ENCODE measurements at places on chromosomes 5 and 9. TPM values are rescaled to one million over a fixed set of nuclear protein-coding genes. Genes with fewer than 3 reads are reported as not detected.

DNA sequence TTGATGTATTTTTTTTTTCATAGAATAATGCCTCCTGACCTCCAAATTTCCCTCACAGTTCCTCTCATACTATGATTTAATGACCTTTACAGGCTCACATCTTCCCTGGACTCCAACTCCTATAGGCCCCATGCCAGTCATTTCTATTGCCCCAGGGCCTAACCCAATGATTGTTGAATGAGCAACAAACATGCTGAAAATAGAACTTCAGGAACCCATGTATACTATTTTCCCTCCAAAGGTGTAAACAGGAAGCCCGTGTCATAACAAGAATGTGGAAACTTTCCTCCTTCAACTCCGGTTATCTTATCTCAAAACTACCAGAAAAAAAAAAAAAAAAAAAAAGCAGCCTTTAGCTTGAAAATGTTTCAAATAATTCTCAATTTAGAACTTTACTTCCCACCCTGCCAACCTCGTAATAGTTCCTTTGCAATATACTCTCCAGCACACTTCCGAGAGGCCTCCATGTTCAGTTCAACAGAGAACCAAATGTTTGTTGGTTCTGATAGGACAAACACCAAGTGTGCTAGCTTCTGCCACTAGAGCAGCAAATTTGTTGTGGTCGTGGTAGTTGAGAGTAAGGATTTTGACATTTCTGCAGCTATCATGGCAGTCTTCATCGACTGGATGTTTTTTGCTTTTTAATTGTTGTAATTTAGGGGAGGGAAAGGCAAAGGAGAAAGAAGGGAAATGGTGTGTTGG is 25.8 kb downstream of the TRPM6 start:
- no peak for DNase-seq
- peaks cover 12% of the 10 kb centered on the region for H3K4me1 ChIP-seq
- H3K27me3 ChIP-seq = peaks cover 3% of the 10 kb centered on the region

DNA sequence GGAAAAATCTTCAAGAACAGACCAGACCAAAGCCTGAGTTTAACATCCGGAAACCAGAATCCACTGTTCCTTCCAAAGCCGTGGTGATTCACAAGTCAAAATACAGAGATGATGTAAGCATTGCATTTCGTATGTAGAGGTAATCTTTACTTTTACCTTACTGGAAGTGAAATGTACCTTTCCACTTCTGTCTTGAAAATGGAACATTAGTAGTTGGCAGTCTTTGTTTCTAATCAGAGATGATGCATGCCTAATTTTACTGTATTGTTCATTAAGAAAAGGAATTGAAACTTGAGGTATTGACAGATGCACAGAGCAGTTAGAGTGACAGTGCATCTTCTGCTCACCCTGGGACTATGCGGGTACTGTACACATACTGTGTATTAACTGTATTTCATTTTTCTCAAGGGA is 34.6 kb downstream of the HABP4 start:
- no peak overlapping the region for H3K4me3 ChIP-seq
- H3K36me3 ChIP-seq = peaks cover 44% of the 10 kb centered on the region
- no peaks in the 10 kb centered on the region for H3K27me3 ChIP-seq
- H3K27ac ChIP-seq = no peak overlapping the region
- DNase-seq = no peak

DNA sequence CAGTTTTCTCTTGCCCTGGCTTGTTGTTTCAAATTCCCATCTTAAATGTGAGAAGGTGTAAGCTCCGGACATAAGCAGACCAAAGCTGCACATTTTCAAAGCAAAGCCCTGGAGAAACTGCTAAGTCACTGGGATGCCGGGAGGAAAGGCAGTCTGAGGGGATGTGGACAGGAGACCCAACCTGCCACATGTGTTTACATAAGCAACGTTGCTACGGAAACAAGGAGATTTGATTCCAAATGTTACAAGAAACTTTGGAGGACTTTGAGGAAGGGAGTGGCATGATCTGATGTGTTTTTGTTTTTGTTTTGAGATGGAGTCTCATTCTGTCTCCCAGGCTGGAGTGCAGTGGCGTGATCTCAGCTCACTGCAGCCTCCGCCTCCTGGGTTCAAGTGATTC is 25.7 kb upstream of the INSYN2B start:
- no peak for DNase-seq
- H3K27me3 ChIP-seq = no peaks in the 10 kb centered on the region
- peaks cover 48% of the 10 kb centered on the region for H3K36me3 ChIP-seq
- H3K4me3 ChIP-seq = no peak overlapping the region
- H3K4me1 ChIP-seq = no peaks in the 10 kb centered on the region
- H3K27ac ChIP-seq = no peak overlapping the region

DNA sequence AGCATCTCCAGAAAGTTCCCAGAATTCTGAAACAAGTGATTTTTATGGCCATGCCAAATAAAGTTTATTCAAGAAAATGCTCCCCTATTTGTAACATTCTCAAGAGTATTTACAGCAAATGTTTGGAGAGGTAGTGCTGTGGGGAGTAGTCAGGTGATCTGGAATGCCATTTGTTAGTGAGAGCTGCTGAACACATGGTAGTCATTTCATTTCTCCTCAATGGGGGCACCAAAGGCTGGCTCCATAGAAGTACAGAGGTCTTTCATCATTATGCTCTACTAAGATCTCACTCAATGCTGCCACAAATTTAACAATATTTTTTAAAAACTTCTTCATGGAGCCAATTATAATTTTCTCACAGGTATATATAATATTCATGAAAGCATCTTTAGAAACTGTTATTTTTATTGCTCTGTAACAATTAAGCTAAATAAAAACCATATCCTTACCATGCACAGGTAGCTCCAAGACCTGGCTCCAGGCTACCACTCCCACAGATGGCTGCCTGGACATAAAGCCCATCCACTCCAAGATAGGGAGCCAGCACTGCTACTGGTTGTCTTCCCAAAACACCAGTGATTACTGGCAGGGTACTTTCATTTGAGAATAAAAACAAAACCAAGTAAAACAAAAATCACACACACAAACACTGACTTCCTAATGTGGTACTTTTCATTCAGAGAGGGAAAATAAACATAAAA is 200.8 kb downstream of the PLK2 start:
- DNase-seq = no peak
- no peak overlapping the region for H3K4me3 ChIP-seq
- H3K27me3 ChIP-seq = no peaks in the 10 kb centered on the region
- no peak overlapping the region for H3K27ac ChIP-seq

DNA sequence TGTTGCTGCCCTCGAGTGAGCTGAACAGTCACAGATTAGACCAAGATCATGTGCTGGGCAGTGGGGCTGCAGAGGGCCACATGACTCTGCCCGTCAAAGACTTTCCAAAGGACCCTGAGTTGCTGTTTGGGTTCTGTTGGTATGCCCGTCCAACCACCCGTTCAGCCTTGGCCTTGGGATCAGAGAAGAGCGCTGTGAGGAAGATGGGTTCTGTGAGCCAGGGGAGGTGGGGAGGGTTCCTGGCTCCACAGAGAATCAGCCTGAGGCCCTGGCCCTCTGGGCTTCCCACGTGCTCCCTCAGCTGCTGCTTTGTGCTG is 72.6 kb downstream of the RGS3 start:
- no peak for DNase-seq
- no peaks in the 10 kb centered on the region for H3K4me1 ChIP-seq
- peaks cover 50% of the 10 kb centered on the region for H3K36me3 ChIP-seq
- no peak overlapping the region for H3K4me3 ChIP-seq
- no peak overlapping the region for H3K27ac ChIP-seq

- no peaks in the 10 kb centered on the region for H3K36me3 ChIP-seq
- H3K27ac ChIP-seq = no peak overlapping the region
- DNase-seq = no peak
These were observed 113.1 kb upstream of the TNC start for GRCh38 chr9:115230924-115231515.

DNA sequence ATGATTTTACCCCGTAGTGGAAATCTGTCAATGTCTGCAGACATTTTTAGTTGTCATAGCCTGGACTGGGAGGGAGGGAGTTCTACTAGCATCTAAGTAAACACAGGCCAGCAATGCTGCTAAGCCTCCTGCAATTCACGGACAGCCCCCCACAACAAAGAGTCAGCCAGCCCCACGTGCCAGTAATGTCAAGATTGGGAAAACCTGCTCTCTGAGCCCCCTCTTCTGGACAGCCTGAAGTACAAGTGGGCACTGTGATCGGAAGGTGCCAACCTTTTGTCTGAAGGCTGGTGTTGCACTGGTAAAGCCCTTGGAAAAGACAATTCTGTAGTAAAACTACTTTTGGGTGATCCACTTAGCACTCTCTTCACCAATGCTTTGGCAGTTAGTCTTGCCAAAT is 154.5 kb downstream of the TARS1 start:
- no peaks in the 10 kb centered on the region for H3K27me3 ChIP-seq
- H3K4me1 ChIP-seq = no peaks in the 10 kb centered on the region
- H3K4me3 ChIP-seq = no peak overlapping the region
- H3K27ac ChIP-seq = no peak overlapping the region

DNA sequence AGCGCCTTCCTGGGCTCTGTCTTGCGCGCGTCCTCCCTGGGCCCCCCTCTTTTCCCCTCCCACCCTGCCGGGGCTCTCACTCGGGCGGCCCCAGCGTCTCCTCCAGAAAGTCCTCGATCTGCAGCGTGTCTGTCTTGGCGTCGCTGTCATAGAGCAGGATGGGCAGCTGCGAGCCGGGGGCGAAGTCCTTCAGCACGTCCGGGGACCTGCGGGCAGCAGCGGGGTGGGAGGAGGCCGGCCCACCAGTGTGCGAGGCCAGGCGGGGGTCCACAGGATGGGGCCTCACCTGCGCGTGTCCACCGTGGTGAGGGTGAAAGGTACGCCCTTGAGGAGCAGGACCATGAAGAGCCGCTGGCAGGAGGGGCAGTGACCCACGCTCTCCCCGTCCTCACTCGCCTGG is 1.0 kb downstream of the CLIC3 start:
- H3K27ac ChIP-seq = no peak overlapping the region
- no peaks in the 10 kb centered on the region for H3K27me3 ChIP-seq
- H3K4me3 ChIP-seq = no peak overlapping the region
- H3K36me3 ChIP-seq = peaks cover 10% of the 10 kb centered on the region

GRCh38 chr5:135161221-135161620 is 127.2 kb upstream of the PITX1 start:
- no peaks in the 10 kb centered on the region for H3K4me1 ChIP-seq
- peaks cover 10% of the 10 kb centered on the region for H3K27me3 ChIP-seq
- no peak overlapping the region for H3K4me3 ChIP-seq
- H3K36me3 ChIP-seq = no peaks in the 10 kb centered on the region

DNA sequence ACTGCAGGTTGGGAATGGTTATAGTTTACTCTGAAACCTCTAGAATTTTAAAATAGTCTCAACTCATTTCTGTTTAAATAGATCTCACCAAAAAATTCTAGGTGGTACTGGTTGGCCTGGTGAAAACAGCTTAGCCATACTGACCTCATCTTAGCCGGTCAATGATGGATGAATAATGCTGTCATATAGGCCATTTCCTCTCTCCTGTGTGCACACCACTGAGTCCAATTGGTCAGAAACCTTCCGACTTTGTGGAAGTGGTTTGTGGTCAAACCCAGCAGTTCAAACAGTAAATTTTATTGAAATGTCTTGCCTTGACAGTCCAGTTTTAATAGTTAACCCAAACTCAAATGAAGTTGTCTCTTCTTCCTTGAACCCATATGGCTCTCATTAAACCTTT is 98.6 kb downstream of the GIN1 start:
- peaks cover 10% of the 10 kb centered on the region for H3K36me3 ChIP-seq
- H3K27ac ChIP-seq = no peak overlapping the region
- no peak for DNase-seq
- H3K27me3 ChIP-seq = no peaks in the 10 kb centered on the region

DNA sequence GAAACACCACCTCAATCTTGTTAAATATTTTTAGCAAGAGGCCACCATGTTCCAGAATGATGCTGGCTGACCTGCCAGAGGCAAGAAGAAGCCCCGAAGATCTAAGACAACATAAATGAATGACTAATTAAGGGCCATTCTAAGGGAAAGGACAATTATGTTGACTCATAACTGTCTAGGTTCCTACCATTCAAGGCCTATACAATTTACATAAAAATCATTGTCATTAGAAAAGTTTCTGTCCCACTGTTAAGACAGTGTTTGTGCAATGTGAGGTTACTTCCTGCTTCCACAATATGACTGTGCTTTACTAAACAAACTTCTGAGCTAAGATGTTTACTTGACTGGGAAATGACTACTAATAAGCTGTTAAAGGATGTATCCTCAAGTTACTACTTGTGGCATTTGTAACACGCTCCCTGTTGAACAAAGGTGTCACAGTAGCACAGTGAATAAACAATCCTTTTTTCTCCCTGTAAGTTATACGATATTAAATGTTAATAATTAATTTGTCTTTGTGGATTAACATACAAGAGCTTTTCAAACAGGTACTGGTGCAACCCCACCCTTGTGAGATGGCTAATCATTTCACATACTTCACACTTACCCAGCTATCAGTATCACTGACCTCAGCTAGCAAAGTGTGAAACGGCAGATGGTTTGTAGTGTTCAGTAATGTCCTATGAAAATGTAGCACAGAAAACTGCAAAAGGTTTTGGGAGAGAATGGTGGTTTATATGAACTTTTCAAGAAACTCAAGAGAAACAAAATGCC is 195.8 kb downstream of the EFNA5 start:
- H3K4me3 ChIP-seq = no peak overlapping the region
- H3K36me3 ChIP-seq = no peaks in the 10 kb centered on the region
- peaks cover 9% of the 10 kb centered on the region for H3K27me3 ChIP-seq
- H3K27ac ChIP-seq = no peak overlapping the region
- no peak for DNase-seq

GRCh38 chr5:95620870-95621838 is 1.3 kb downstream of the GPR150 start:
- H3K4me3 ChIP-seq = peak overlapping the region; percentile 74
- DNase-seq = peak; percentile 40
- peaks cover 29% of the 10 kb centered on the region for H3K4me1 ChIP-seq

DNA sequence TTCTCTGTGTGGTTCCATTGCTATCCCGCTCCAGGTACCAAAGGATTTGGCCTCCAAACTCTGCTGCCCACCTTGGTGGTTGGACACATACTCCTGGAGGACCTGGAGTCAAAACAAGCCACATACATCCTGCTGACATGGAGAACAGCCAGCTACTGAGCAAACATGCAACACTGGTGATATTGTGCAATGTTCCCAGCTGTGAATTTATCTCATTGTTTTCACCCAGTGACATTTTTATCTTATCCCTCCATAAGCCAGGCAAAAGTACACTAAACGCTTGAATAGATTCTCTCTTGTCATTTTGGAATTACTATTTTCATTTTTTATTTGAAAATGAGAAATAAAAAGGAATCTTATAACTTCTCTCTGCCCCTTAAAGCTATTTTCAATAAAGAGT is 11.1 kb upstream of the CTSL start:
- peaks cover 14% of the 10 kb centered on the region for H3K4me1 ChIP-seq
- H3K4me3 ChIP-seq = no peak overlapping the region
- DNase-seq = no peak
- H3K27me3 ChIP-seq = peaks cover 16% of the 10 kb centered on the region
- H3K36me3 ChIP-seq = no peaks in the 10 kb centered on the region

- no peak for DNase-seq
- H3K27me3 ChIP-seq = no peaks in the 10 kb centered on the region
- H3K27ac ChIP-seq = no peak overlapping the region
- H3K4me1 ChIP-seq = no peaks in the 10 kb centered on the region
- no peak overlapping the region for H3K4me3 ChIP-seq
These were observed 39.6 kb downstream of the COL5A1 start for GRCh38 chr9:134681061-134681661.

Gene LCN15
- not detected for total RNA-seq

Gene PCDHGA9
- 0.23 TPM for total RNA-seq

Gene GFRA3
- total RNA-seq = 0.32 TPM

Gene MARCOL
- not detected for total RNA-seq

Gene FOXD4L4
- not detected for total RNA-seq

Gene TBCA
- 260 TPM for total RNA-seq

Gene FAM221B
- not detected for total RNA-seq

Gene SHROOM1
- total RNA-seq = 9.3 TPM

Gene SPATA31D3
- total RNA-seq = not detected

Gene RNF183
- not detected for total RNA-seq
